Cardiac muscle cell (in vitro differentiated cells and primary cell): ENCODE measurements at places on chromosomes 1 and 21. TPM values are rescaled to one million over a fixed set of nuclear protein-coding genes. Genes with fewer than 3 reads are reported as not detected.

The BNIPL gene
- 0.65 and 1.3 TPM in 2 replicates for polyA plus RNA-seq

The NTMT2 gene
- 0.55 and 0.71 TPM in 2 replicates for polyA plus RNA-seq

The NBPF15 gene
- 19.9 and 28.3 TPM in 2 replicates for polyA plus RNA-seq

The GJA4 gene
- polyA plus RNA-seq = 0.86 TPM in 1 of 2 replicates, not detected in the other

The UBE2U gene
- 0.66 TPM in 1 of 2 replicates, not detected in the other for polyA plus RNA-seq

The HCRTR1 gene
- not detected in 2 replicates for polyA plus RNA-seq

The FAM72D gene
- polyA plus RNA-seq = 0.94 and 7.0 TPM in 2 replicates

The SYNC gene
- polyA plus RNA-seq = 1.2 and 1.6 TPM in 2 replicates
